ENCODE measurements at places on chromosomes 11 and 22. TPM values are rescaled to one million over a fixed set of nuclear protein-coding genes. Genes with fewer than 3 reads are reported as not detected.

Gene GANAB
- 122 TPM for polyA plus RNA-seq

Gene KRTAP5-1
- not detected for polyA plus RNA-seq

- H3K4me1 ChIP-seq, result no peaks in the 10 kb centered on the region
- DNase-seq, result no peak
- H3K27me3 ChIP-seq, result no peaks in the 10 kb centered on the region
- H3K4me3 ChIP-seq, result no peak overlapping the region
- no peak overlapping the region for H3K27ac ChIP-seq
- no peaks in the 10 kb centered on the region for H3K36me3 ChIP-seq
Observed at GRCh38 chr22:43044290-43044712, 29.4 kb upstream of the PACSIN2 start.

Gene TAF1D
- 17.4 TPM for polyA plus RNA-seq

DNA sequence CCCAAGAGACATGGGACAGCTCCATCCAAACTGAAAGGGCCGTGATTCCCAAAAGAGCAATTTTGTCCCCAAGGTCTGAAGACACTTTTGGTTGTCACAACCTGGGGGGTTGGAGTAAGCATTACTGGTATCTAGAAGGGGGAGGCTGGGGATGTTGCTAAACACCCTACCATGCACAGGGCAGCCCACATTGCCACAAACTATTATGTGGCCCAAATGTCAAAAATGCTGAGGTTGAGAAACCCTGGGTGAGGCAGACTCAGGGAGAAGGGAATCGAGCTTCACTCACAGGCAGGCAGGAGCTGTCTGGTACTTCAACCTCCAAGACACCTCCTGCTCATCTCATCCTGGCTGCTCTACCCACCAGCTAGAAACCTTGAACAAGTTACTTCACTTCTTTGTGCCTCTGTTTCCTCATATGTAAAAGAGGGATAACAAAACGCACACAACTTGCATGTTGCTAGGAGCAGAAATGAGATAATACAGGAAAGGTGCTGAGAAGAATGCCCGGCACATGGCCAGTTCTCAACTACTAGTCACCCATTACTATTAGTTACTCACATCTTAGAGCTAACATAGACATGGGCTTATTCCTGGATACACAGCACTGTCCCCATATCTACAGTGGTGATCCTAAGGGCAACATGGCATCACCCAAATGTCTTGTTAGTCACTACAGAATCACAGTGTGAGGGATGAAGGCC lies 8.8 kb downstream of the SERPIND1 start:
- no peak overlapping the region for H3K4me3 ChIP-seq
- H3K4me1 ChIP-seq, result peaks cover 11% of the 10 kb centered on the region
- no peak for DNase-seq
- no peaks in the 10 kb centered on the region for H3K27me3 ChIP-seq
- H3K36me3 ChIP-seq, result peaks cover 18% of the 10 kb centered on the region

DNA sequence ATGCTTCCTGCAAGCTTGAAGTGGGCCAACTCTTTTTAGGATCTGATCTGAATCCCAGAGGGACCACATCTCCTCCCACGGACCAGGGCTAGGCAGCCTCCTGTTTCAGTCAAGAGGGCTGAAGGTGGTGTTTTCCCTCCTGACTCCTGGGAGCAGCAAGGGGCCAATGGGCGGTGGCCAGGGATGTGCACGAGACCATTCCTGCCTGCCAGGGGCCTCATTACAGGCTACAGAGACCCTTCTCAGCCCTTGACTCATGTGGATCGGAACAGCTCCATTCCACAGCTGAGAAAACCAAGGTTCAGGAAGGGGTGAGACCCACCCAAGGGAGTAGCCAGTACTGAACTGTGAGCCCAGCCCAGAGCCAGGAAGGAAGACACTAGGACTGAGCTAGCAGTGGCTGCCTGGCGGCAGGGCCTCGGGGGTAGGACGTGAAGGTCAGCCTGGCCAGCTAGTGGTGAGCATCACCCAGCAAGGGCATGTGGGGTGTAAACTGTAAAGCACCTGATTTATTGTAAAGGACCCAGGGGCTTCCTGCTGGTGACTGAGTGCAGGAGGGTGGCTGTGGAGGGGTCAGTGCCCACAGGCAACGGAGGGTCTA lies 3.4 kb upstream of the P2RY6 start:
- DNase-seq, result no peak
- no peak overlapping the region for H3K4me3 ChIP-seq
- H3K36me3 ChIP-seq, result no peaks in the 10 kb centered on the region
- H3K4me1 ChIP-seq, result no peaks in the 10 kb centered on the region

Gene NLRX1
- polyA plus RNA-seq, result 7.4 TPM

DNA sequence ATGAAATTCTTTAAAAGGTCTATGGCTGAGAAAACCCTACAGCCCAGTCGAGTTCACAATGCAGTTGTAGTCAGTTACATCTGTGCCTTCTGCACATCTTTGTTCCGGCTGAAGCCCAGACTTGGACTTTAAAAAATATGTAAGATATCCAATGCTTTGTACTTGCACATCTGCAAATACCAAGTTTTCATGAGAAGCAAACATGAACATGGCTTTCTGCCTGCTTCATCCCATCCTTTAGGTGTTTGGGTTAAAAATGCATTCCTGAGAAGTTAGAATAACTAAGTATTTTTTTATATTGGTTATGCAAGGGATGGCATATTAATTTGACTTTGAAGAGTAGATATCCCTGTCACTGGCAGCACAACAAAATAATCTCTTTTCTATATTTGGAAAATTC lies 528.4 kb downstream of the METTL15 start:
- no peaks in the 10 kb centered on the region for H3K27me3 ChIP-seq
- H3K36me3 ChIP-seq, result no peaks in the 10 kb centered on the region
- no peaks in the 10 kb centered on the region for H3K4me1 ChIP-seq
- no peak for DNase-seq
- no peak overlapping the region for H3K27ac ChIP-seq

Gene LAYN
- not detected for polyA plus RNA-seq

- H3K27me3 ChIP-seq, result no peaks in the 10 kb centered on the region
- DNase-seq, result no peak
Observed at GRCh38 chr11:108221371-108221770, 1.1 kb downstream of the NPAT start.

DNA sequence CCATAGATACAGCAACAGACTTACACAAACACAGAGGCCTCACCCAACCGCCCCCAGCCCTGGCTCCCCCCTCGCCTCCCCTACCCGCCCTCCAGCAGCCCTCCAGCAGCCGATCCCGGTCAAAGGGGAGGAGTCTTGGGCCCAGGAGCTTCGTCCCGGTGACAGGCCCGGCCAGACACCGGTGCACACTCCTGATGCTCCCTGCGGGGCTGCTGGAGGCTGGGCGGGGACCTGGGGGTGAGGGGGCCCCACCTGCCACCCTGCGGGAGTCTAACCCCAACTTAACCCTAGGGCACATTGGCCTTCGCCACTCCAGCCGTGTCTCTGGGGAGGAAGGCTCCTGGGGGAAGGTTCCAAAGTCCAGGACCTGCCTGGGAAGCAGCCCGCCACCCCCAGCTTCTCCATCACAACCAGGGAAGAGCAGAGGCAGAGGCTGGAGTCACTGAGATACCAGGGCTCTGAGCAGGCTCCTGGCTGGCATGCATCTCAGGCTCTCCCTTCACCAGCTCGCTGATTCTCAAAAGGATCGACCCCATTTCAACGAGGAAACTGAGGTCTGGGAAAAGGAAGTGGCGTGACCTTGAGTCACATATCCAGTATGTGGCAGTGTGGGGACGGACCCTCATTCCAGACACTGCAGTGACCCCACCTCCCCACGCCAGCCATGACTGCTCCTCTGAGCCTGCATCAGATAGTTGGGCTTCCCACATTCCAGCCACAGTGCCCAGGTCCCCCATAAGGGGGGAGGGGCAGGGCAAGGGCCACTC lies 14.4 kb downstream of the BCL9L start:
- peak overlapping the region; percentile 99 for H3K27ac ChIP-seq
- peaks cover 19% of the 10 kb centered on the region for H3K36me3 ChIP-seq

Gene OR5B21
- polyA plus RNA-seq, result not detected

Gene ZDHHC8
- polyA plus RNA-seq, result 1.0 TPM

- no peak overlapping the region for H3K27ac ChIP-seq
- peaks cover 5% of the 10 kb centered on the region for H3K4me1 ChIP-seq
- H3K36me3 ChIP-seq, result peaks cover 88% of the 10 kb centered on the region
- no peak overlapping the region for H3K4me3 ChIP-seq
- DNase-seq, result no peak
- H3K27me3 ChIP-seq, result no peaks in the 10 kb centered on the region
Observed at GRCh38 chr11:10485646-10486045, 30.6 kb downstream of the AMPD3 start.

Gene PRSS23
- polyA plus RNA-seq, result 0.08 TPM

Gene OR5AK2
- not detected for polyA plus RNA-seq

Gene OR8K1
- polyA plus RNA-seq, result not detected

- H3K27me3 ChIP-seq, result no peaks in the 10 kb centered on the region
- H3K36me3 ChIP-seq, result no peaks in the 10 kb centered on the region
- peaks cover 10% of the 10 kb centered on the region for H3K4me1 ChIP-seq
- H3K27ac ChIP-seq, result no peak overlapping the region
Observed at GRCh38 chr11:130246738-130247137, 68.0 kb downstream of the ZBTB44 start.

DNA sequence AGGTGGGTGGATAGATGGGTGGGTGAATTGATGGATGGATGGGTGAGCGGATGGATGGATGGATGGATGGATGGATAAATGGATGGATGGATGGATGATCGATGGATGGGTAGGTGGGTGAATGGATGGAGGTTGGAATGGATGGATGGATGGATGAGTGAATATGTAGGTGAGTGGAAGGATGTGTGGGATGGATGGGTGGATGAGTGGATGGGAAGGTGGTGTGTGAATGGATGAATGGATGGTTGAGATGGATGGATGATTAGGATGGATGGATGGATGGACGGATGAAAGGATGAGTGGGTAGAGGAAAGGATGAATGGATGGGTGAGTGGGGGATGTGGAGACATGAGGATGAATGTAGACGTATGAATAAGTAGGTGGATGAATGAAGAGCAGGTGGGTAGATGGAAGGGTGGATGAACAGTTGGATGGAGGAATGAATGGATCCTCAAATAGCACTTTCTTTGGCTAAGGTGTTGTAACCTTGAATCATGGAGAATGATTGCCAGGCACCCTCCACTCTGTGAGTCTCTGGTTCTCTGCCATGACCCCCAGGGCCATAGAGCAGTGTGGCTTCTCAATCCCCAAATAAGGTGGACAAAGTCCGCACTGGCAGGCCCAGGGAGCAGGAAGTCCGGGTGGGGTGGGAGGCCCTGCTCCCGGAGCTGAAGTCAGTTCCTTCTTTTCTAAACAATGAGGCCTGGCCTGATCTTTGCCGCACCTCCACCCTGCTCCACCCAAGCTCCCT lies 36.9 kb downstream of the IGF2 start:
- H3K4me3 ChIP-seq, result no peak overlapping the region
- no peak overlapping the region for H3K27ac ChIP-seq
- H3K36me3 ChIP-seq, result no peaks in the 10 kb centered on the region
- H3K4me1 ChIP-seq, result no peaks in the 10 kb centered on the region

Gene ANKK1
- polyA plus RNA-seq, result not detected

Gene GGT5
- polyA plus RNA-seq, result not detected

- peaks cover 56% of the 10 kb centered on the region for H3K36me3 ChIP-seq
- no peak overlapping the region for H3K27ac ChIP-seq
- H3K4me3 ChIP-seq, result no peak overlapping the region
- peak; percentile 5 for DNase-seq
- H3K27me3 ChIP-seq, result no peaks in the 10 kb centered on the region
Observed at GRCh38 chr11:72232260-72233055, 7.9 kb downstream of the INPPL1 start.

- H3K27ac ChIP-seq, result no peak overlapping the region
- DNase-seq, result no peak
- no peaks in the 10 kb centered on the region for H3K27me3 ChIP-seq
Observed at GRCh38 chr11:75703695-75704237, 13.9 kb upstream of the MOGAT2 start.

- DNase-seq, result no peak
- H3K27ac ChIP-seq, result no peak overlapping the region
- H3K27me3 ChIP-seq, result no peaks in the 10 kb centered on the region
Observed at GRCh38 chr11:45303316-45303715, 17.2 kb upstream of the SYT13 start.

DNA sequence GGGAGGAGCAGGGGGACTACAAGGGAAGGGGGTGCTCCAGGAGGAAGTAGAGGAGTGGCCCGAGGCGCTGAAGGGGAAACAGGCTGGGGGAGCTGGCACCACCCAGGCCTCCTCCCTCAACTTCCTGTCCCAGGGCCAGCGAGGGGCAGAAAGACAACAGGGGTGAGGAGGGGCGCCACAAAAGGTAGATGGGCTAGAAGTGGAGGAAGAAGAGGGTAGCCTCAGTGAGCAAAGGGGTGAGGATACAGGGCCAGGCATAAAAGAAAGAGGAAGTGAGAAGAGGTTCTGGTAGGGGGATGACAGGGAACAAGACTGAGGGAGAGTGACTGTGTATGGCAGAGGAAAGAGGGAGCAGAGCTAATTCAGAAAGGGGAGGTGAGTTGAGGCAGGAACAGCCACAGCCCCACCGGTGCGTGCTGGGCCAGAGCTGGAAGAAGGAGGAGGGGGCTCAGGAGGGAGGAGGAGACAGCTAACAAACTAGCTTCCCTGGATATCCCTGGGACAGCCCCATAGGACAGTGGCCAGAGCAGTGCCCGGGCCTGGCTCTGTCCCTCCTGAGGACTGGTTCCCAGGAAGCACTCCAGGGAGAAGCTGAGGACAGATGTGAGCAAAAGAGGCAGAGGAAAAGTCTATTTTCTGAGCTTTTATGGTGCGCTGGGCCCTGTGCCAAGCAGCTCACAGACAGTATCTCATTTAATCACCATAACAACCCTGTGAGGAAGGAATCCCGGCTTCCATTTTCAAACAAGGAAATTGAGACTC lies 8.5 kb downstream of the DCHS1 start:
- peak overlapping the region; percentile 54 for H3K27ac ChIP-seq
- H3K36me3 ChIP-seq, result no peaks in the 10 kb centered on the region
- peak overlapping the region; percentile 8 for H3K4me3 ChIP-seq
- H3K27me3 ChIP-seq, result no peaks in the 10 kb centered on the region
- H3K4me1 ChIP-seq, result peaks cover 44% of the 10 kb centered on the region

- H3K36me3 ChIP-seq, result no peaks in the 10 kb centered on the region
- H3K27ac ChIP-seq, result peak overlapping the region; percentile 65
- H3K4me3 ChIP-seq, result peak overlapping the region; percentile 54
- peaks cover 67% of the 10 kb centered on the region for H3K4me1 ChIP-seq
- peak; percentile 67 for DNase-seq
Observed at GRCh38 chr22:20463324-20464095, 25.9 kb upstream of the SCARF2 start.

GRCh38 chr11:72591785-72592502 lies 82.3 kb downstream of the PDE2A start:
- H3K4me1 ChIP-seq, result peaks cover 25% of the 10 kb centered on the region
- peaks cover 11% of the 10 kb centered on the region for H3K27me3 ChIP-seq
- peak; percentile 43 for DNase-seq
- no peak overlapping the region for H3K4me3 ChIP-seq

Gene SAA1
- not detected for polyA plus RNA-seq

Gene MS4A4A
- not detected for polyA plus RNA-seq

Data from CD4-positive, alpha-beta memory T cell (primary cell).